ENCODE measurements at places on chromosomes 2 and 18.

DNA sequence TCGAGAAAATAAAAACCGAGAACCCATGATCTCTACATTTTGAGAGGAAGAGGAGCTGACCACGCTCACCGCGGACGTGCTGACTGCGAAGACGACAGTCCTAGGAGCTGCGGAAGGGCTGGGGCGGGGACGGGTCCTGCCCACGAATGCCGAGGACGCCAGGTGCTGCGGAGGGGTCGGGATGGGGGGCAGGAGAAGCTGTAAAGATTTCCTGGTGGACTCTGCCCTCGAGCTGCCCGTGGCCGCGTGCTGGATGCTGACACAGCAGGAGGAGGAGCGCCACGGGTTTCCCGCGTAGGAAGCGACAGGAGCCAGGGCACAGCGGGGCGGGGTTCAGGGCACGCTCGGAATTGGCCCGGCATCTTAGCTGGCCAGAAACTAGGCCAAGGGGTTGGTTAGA is 22.2 kb downstream of the ZSCAN30 start:
- peak; percentile 43 for DNase-seq

DNA sequence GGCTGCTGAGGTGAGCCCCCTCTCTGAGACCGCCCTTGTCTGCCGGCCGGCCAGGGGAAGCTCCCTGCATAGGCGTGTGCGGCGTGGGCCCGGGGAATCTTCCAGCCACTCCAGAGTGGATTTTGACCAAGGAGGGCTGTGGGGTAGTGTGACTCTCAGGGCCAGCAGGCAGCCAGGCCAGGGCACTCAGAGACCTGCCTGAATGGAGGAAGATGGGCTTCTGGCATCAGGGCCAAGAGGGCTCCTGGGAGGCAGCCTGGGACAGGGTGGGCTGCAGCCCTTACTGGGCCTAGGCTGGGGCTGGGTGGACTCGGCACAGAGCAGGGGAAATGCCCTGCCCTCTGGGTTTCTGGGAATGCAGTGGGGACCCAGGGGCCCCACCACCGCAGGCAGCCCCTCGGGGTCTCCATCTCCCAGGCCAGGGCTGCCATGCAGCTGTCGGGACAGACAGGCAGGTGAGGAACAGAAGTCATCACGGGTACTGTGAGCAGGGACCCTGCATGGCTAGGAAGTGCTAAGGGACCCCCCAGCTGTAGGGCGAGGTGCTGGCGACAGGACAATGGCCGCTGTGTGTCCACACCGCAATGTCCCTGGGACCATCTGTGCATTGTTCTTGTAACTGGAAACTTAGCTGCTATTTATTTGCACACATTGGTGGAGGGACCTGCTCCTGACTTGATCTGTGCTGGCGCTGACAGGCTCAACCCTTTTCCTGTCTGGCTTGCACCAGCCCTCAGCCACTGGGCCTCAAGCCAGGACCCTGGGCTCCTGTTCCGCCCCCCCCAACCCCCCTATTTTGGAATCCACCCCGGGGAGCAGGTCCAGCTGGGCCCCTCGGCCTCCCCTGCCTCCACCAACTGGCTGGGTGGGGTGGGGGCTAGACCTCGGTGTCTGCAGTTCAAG is 4.1 kb downstream of the PDCD1 start:
- DNase-seq = no peak

GRCh38 chr18:34611904-34612303 is 98.2 kb upstream of the DTNA start:
- DNase-seq = no peak

DNA sequence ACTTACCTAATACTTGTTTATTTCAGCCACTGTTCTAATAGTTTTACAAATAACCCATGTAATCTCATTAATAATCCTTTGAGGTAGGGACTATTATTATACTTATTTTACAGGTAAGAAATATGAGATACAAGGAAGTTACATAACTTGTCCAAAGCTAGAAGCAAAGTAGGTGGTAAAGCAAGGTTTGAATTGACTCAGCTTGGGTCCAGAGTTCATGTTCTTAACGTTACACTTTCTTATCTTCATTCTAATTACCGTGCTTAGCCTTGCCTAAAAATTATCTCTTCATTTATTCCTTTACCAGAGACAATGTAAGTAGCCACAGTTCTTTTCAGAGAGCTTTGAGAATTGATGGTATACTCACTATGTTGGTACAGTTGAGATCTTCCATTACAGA is 743.6 kb downstream of the KCNJ3 start:
- DNase-seq = no peak

DNA sequence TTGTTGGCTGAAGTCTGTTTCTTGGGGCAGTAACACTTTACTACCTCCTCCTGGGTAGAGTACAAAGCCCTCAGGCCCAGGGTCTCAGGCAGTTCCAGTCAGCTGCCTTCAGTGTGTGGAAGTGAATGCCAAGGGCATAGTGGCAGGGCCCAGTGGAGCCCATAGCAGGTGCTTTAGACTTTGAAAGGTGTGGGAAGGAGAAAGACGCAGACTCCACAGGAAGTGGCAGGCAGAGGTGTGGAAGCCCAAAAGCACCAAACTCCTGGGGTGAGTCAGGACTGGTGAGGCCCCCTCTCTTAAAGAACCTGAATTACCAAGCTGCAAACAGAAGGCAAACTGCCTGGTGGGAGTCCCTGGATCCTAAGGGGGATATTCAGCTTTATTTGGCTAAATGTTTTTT is 45.3 kb downstream of the ADAM23 start:
- no peak for DNase-seq

DNA sequence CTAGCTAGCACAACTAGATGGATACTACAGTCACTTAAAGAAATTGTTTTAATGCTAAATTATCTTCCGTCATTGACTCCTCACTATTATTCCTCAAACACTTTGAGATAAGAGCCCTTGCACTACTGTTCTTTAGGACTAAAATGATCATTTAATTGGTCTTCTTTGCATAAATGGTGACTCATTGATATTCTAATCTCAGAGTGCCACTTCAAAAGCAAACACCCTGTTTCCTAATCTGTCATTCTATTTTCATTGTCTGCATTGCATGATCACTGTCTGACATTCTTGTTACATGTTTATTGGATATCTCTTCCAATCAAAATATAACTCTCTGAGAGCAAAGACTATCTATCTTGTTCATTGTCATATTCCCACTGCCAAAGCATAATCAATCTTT is 313.9 kb downstream of the EXOC6B start:
- DNase-seq = no peak

- peak; percentile 56 for DNase-seq
Measured at GRCh38 chr2:45813003-45813941, 161.8 kb downstream of the PRKCE start.
